ENCODE measurements at places on chromosomes 1 and 21.

DNA sequence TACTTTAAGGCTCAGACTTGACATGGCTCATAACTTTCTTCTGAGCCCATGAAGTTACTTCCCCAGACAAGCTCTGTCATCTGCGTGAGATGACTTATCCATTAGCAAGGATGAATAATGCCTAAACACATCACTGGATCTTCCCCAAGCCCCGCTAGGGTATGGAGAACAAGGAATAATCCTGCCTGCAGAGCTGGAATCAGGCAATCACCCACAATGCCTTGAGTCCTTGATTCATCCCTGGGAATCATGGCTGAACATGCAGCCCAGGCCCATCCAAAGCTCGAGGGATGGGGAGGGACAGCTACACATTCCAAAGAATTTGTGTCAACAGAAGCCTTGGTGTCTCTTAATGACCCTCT lies 131.7 kb downstream of the PSMG1 start:
- DNase-seq, result no peak

- no peak for DNase-seq
Observed at GRCh38 chr1:183306317-183307042, 111.7 kb downstream of the NMNAT2 start.

- no peak for DNase-seq
Observed at GRCh38 chr1:4213366-4213973, 313.4 kb upstream of the C1orf174 start.

DNA sequence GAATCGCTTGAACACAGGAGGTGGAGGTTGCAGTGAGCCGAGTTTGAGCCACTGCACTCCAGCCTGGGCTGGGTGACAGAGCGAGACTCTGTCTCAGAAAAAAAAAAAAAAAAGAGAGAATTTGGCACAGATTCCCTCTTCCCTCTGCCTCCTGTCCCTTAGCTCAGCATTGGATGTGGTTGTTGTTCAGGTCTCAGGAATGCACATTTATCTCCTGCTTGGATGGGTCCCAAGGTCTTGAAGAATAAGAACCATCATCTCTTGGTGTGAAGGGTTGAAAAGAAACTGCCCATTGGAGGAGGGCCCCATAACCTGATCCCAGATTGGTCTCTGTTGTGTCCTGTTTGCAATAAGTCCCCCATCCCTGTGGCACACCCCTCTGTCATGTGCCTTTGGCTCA lies 34.9 kb downstream of the UBIAD1 start:
- DNase-seq, result no peak

DNA sequence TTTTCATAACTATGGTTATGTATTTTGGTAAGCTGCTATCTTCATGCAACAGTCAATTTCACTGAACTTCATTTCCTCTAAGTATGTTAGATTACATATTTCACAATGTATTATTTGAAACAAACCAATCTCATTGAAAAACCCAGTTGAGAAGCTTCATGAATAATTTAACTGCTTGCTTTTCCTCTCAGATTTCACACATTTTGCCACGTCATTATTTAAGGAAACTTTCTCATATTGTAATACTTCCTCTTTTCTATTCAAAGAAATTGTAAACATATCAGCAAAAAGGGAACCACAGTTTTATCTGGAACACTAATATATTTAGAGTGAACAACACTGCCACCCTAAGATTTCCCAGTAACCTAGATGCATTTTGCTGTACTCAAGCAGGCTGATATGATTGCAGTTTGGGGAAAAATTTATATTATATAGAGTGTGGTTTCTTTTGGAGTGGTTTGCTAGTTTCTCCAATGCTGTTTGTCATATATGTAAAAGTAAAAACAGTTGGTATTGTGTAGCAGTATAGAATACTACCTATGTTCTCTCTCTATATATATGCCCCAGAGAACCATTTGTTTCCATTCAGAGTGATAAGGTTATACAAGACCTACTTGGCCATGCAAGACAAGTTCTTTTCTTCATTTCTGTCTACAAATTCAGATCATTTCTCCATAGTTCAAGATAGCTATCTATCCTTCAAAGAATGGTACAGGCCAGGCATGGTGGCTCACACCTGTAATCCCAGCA lies 28.4 kb upstream of the AHCTF1 start:
- DNase-seq, result no peak

- no peak for DNase-seq
Observed at GRCh38 chr21:42350927-42351426, at the start of gene TFF2. Gene TFF2, minus strand, starts transcription at chr21:42350994. Its CDS starts 37 bp downstream, at chr21:42350957.

DNA sequence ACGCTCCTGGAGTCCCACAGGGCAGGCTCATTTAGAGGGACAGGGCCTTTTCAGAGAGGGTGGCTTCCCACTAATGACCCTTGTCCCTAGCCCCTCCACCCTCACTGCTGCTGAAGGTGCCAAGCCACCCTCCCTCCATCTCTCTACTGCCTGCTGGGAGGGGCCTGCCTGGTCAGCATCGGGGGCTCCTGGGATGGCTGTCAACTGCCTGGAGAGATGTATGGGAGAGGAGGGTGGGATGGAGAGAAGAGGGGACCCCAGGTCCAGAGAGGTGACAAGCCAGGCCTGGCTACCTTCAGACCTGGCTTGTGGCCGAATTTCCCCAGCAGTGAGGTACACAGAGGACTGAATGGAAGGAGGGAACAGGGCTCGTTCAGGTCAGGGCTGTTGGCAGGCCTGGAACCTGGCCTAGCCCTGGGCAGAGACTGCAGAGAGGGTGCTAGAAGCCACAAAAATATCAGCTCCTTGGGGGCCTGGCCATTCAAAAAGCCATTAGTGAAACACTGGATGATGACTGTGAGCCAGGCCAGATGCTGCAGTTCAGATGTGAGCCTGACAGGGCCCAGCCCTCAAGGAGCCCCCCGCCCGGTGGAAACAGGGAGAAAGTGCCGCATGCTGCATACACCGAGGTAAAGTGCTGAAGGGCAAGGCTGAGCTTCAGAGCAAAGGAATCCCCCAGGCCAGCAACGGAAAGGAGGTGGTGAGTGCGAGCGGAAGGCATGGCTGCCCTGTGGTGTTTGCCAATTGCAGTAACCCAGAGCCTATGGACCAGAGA lies 20.0 kb downstream of the MMEL1 start:
- DNase-seq, result peak; percentile 2

- no peak for DNase-seq
Observed at GRCh38 chr1:158013840-158014730, 20.6 kb downstream of the KIRREL1 start.

GRCh38 chr1:165768513-165769394 lies at the start of gene TMCO1:
Gene TMCO1, minus strand, starts transcription at chr1:165768868. Its CDS starts 117 bp downstream, at chr1:165768751.
- peak; percentile 84 for DNase-seq

- peak; percentile 67 for DNase-seq
Observed at GRCh38 chr1:156114101-156114918, at the start of gene LMNA. Gene LMNA, plus strand, starts transcription at chr1:156114711. Its CDS starts 208 bp downstream, at chr1:156114919.

DNA sequence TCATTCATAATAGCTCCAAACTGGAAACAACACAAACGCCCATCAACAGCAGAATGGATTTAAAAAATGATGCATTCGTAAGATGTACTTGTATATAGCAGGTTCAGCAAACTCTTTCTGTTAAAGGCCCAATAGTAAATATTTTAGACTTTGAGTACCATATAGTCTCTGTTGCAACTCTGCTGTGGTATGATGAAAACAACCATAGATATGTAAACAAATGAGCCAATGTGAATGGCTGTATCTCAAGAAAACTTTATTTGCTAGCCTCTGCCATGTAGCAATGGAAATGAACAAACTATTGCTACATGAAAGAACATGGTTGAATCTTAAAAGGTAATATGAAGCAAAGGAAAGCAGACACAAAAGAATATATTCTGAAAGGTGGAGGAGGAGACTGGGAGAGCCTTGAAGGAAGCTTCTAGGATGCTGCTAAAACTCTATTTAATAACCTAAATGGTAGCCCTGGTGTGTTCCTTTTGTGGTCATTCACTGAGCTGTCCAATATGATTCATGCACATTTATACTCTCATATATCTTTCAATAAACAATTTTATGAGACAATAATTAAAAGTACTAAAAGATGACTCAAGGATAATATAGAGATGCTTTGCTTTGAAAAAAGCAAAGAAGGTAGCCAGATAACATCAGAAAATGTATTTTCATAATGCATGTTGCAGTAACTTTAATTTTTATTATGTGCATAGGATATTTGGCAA lies 29.1 kb upstream of the FMO3 start:
- no peak for DNase-seq

DNA sequence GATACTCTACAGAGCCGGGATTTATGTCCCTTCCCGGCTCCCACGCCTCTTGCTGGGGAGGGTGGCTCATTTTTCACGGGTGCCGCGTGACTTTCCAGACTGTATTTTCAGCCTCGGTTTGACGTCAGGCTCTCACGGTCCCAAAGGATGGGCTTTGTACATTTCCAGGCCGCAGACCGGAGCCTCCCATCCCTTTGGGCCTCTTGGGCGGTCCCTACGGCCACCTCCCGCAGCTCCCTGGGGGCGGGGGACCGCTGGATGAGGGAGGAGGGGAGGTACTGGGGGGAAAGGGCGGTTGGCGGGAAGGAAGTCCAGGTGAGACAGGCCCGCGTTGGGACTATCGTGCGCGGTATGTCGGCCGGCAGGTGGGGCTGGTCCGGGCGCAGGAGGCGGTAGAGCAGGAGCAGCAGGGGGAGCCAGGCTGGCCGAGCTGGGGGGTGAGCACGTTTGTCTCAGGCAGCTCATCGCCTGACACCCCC lies 17.9 kb downstream of the UBL4B start:
- DNase-seq, result no peak

- no peak for DNase-seq
Observed at GRCh38 chr1:209364716-209365115, 218.8 kb upstream of the CAMK1G start.

DNA sequence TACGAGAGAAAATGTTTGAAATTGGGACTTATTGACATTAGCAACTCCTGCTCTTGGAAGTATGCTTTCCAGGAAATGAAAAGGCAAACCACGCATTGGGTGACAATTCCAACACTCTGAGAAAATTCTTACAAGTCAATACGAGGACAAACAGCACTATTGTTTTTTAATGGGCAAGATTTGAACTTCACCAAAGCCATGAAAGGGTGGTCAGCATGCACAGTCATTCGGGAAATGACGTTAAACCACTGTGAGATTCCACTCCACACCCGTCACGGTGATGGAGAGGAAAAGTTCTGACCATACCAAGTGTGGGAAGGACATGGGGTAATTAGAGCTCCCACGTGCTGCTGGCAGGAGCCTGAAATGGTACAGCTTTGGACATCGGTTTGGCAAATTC lies 12.2 kb upstream of the PRXL2B start:
- no peak for DNase-seq

- no peak for DNase-seq
Observed at GRCh38 chr1:66778969-66779368, 22.1 kb downstream of the INSL5 start.

DNA sequence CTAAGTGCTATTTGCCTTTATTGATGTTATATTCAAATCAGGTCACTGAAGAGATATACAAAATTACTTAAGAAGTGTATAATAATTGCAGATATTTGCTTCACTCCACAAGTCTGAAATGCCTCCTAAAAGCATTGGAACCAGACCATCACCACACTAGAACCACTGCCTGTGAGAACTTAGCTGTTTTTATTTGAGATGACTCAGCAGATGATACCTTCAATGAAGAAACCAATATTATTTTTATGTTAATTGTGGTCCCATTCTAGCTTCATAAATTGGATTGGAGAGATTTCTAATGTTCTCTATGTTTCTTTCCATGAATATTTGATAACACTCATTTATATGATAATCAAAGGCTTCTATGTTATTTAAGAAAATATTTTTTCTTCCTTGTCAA lies 740.6 kb downstream of the KCNT2 start:
- no peak for DNase-seq

- DNase-seq, result no peak
Observed at GRCh38 chr1:201457508-201457960, 11.5 kb downstream of the PHLDA3 start.

DNA sequence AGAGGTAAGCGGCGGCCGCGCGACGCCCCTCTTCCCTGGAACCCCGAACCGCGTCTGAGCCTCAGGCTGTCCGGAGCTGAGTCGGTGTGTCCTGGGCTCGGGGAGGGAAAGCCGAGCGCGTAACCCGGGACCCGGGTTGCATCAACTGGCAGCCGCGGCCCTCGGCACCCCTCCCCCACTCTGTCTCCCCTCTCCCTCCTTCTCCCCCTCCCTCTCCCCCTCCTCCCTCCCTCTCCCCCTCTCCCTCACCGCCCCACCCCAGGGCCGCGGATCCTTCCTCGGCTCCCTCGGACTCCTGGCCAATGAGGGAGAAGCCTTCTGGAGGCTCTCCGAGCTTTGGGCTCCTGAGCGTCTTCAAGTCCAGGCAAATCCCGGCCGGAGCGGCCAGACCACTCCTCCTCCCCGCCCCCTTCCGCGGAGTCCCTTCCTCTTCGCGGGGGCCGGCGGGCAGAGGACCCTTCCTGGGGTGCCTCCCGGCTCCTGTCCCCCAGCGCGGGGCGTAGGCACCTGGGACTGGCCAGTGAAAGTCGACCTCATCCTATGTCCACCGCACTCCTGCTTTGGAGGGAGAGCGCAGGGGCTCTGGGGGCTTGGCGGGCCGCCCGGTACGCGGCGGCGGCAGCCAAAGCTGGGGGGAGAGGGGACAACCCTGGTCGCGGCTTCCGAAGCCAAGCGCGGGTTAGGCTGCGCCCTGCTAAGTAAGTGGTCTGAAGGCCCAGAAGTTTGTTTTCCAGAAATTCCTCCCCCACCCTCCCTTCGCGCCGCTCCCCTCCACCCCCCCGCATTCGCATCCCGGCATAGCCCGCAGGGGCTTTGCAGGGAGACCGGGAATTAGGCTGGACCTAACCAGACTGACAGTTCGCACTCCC lies 850 bp downstream of the SESN2 start:
- no peak for DNase-seq

DNA sequence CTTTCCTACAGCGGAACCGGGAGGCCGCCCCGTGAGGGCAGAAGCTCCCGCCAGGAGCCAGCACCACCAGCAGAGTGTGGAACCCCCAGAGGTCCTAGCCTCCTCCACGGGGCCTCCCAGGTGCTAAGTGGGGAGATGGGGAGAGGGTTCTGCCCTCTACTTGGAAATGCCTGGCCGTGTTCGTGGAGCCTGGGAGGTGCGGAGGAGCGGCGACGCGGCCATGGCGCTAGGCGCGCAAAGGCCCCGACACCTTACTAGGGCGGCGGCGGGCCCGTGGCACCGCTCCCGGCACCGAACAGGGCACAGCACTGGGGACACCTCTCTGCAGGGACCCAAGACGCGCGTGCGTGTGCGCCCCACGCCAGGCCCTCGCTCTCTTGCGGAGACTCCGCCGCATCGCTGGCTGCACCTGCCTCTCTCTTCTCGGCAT lies 1.3 kb upstream of the CACNA1E start:
- no peak for DNase-seq

GRCh38 chr1:116881879-116882520 lies 27.7 kb upstream of the PTGFRN start:
- no peak for DNase-seq

- no peak for DNase-seq
Observed at GRCh38 chr1:228490120-228491078, 3.2 kb downstream of the RNF187 start.

GRCh38 chr21:24316277-24316922 lies 1290.9 kb downstream of the MRPL39 start:
- no peak for DNase-seq

DNA sequence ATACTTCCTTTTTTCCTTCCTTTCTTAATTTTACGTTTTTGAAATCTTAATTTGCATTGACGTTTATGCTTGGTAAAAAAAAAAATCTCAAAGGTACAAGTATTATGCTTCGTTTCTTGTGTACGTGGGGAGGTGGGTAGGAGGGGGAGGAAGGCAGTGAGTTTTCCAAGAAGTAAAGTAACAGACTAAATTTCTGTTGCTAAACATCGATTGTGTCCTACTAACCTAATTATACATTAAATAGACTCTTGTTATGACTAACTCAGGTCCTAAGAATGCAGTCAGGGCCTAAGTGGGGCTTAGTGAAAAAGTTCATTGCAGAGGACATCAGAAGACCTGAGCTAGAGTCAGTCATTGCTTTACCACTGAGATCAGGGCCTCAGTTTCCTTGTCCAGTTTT lies 17.5 kb downstream of the NEK7 start:
- DNase-seq, result no peak
